Aorta (tissue), 5 donors: ENCODE measurements at places on chromosomes 13 and 19. TPM values are rescaled to one million over a fixed set of nuclear protein-coding genes. Genes with fewer than 3 reads are reported as not detected.

TOMM40 gene
- total RNA-seq: 22.3 TPM

ZNF99 gene
- 0.19 TPM for total RNA-seq

CRB3 gene
- total RNA-seq: not detected

CASP14 gene
- total RNA-seq: not detected

DNA sequence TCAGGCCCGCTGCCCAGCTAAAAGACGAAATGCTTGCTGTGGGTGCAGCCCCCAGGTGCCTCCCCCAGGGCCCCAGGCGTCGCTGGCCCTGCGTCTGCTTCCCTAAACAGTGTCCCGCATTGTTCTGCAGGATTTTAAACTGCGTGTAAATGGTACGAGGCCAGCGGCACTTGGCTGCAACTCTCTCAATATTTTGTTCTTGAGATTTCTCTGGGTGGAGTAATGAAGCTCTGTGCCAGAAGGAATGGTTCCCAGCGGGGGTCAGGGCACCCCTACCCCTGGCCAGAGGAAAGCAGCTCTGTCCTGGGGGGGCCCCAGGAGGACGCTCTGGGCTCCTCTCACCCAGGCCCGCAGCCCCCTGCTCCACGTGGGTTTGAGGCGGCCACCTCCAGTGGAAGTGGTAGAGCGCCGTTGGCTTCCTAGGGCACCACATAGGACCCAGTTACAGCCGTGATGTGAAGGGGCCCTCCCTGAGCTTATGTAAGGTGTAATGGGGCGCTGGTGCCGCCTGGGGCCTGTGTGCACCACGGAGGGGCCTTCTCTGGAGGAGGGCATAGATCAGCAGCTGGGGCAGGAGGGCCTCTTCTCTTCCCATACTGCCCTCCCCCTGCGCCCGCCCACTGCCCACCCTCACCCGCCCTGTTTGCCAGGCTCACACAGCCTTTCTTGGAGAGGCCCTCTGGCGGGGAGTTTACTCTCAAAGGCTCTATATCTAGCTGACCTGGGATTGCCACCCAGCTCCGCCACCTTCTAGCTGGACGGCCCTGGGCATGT lies 19.8 kb downstream of the PAK4 start:
- peak; percentile 83 for DNase-seq

GRCh38 chr13:58207501-58207900 lies 576.0 kb downstream of the PCDH17 start:
- no peak for DNase-seq

DNA sequence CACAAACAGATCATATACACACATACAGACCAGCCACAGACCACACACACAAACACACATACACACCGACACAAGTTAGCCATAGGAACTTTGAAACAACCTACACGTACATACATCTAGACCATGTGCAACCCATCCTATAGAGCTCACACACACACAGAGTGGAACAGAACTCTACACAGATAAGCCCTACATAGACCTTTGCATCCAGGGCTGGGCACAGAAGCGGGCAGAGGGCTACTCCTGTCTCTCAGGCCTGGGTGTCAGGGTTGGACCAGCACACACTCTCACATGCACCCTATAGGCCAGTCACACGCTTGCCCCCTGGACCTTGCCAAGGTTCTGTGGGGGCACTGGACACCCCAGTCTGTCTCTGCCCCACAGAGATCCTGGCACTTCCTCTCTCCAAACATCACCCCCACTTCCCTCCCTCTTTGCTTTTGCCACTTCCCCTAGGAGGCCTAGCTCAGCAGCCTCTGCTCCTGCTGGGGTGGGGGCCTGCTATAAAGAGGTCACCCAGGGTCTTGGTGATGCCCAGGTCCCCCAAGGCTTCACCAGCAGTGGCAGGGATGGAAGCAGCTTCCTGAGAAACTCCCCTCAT lies 5.8 kb upstream of the JUNB start:
- no peak for DNase-seq

GRCh38 chr13:44312834-44313551 lies 60.6 kb upstream of the SERP2 start:
- DNase-seq: no peak

DNA sequence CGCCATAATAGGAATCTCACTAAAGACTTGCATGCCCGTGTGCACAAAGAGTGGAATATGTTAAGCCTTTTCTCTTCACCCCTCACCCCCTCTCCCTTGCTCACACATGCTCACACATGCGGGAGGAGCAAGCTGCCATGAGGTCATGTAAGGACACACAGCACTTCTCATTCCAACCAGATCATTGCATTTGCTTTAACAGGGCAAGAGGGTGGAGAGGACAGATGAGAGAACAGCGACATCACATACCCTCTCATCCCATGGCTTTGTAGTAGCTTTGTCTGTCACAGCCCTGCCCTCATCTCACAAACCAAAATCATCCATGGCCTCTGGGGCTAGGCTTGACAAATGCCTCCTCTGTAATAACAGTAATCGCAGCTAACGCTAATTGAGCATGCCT lies 145.6 kb upstream of the FRY start:
- no peak for DNase-seq

DNA sequence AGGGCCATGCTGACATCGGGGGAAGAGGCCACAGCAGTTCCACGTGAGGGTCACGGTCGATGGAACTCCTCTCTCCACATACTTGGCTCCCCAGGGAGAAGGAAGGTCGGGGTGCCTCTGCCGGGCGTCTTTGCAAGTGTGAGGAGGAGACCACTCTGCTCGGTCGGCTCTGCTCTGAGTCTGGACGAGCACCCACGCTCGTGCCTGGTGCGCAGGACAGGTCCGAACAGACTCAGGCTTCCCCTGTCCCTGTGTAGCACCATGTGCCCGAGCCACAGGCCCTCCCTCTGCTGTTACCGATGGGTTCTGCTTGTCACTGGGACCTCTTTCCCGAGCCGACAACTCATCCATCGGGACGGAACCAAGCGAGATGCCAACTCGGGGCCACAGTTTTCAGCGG lies 35.1 kb downstream of the TMEM255B start:
- peak; percentile 71 for DNase-seq

DNA sequence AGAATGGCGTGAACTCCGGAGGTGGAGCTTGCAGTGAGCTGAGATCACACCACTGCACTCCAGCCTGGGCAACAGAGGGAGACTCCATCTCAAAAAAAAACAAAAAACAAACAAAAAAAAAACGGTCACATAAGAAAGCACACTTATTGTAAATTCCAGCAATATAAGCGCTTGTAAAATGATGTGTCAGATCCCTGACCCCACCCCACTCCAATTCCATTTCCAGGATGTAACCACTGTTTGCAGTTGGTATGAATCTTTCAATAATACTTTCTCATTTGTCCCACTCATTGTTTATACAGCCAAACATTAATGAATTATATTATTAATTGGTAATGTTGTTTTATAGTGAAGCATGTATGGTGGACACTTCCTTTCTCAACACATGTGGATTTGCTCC lies 15.9 kb upstream of the CEACAM1 start:
- DNase-seq: no peak

DNA sequence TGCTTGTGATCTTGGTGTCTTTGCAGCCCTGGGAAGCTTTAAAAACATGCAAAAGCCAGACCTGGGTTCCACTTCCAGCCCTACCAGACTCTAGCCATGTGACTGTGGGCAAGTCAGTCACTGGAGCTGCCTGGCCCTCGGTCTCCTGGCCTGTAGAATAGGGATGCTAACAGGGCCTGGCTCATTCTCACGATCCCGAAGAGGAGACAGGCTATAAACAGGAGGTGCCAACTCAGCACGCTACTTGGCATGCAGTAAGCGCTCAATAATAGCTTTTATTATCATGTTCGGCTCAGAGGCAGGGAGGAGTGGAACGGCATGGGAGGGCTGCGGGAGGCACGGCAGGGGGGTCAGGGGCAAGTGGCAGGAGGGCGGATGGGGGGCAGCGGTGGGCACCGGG lies 1.7 kb downstream of the CTXN1 start:
- DNase-seq: no peak

DNA sequence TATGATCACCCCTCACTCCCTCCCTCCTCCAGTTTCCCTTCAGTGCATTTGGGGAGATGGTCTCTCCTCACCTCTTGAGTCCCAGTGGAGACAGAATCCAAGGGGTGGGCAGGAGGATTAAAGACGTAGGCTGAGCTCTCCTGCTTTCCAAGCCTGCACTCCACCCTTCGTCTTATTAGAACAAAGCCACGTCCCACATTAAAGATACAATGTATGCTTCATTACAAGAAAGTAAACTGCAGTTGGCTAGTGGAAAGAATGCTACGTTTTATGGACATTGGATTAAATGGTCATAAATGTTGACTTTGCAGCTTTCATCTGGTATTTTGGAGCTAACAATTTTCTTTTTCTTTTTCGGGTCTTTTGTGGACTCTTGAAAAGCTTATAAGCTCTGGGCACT lies 1.5 kb upstream of the KLK11 start:
- no peak for DNase-seq

DNA sequence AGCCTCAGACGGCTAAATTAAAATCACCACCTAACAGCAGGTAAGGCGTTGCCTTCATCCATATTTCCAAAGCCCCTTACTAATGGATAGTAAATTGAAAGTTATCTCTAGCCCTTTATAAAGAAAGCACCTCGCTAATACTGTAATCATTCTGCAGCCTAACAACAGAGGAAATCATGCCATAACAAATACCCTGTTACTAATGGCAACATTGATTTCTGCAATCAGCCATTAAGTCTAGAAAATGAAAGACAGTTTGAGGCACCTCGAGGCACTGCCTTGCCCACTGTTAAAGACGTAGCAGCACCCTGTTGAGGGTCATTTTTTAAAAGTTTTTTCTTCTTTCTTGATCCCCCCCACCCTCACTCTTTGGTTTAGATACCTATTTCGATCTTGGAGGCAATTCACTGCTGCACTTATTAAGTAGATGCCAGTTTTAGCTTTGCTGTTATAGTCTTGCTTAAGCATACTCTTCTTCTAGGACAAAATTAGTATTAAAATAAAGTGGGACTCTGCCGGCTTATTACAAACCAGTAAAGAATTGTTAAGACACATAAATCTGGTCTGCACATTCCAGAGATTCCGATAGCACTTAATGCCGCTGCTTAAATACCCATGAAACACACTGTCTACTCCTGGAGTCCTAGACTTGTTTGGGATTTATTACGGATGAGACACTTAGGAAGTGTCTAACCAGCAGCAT lies 74.8 kb downstream of the ZNF536 start:
- no peak for DNase-seq

GRCh38 chr13:106462710-106463109 lies 72.8 kb downstream of the EFNB2 start:
- DNase-seq: no peak

GRCh38 chr13:110470272-110471009 lies 91.1 kb downstream of the RAB20 start:
- DNase-seq: no peak

DNA sequence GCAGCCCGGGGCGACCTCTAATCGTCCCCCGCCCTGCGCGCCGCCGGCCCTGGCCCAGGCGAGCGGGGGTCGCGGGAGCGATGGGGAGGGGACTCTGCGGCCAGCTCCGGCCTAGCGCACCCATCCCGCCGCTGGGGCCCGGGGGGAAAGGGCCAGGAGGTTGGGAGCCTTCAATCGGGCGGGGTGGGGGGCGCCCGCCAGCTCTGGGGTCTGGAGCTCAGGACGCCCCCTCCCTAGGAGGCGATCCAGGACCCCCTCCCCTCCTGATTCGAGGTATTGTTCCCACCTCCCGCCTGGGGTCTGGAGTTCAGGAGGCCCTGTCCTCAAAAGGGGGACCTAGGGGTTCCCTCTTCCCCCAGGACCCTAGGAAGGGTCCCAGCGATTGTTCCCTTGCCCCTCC lies 430 bp downstream of the ZNF358 start:
- DNase-seq: peak; percentile 54

- no peak for DNase-seq
Observed at GRCh38 chr19:2213799-2214198, 22.3 kb downstream of the PLEKHJ1 start.

- no peak for DNase-seq
Observed at GRCh38 chr19:29745253-29745652, 30.2 kb upstream of the C19orf12 start.

- no peak for DNase-seq
Observed at GRCh38 chr13:44815623-44816022, 173.6 kb downstream of the NUFIP1 start.

DNA sequence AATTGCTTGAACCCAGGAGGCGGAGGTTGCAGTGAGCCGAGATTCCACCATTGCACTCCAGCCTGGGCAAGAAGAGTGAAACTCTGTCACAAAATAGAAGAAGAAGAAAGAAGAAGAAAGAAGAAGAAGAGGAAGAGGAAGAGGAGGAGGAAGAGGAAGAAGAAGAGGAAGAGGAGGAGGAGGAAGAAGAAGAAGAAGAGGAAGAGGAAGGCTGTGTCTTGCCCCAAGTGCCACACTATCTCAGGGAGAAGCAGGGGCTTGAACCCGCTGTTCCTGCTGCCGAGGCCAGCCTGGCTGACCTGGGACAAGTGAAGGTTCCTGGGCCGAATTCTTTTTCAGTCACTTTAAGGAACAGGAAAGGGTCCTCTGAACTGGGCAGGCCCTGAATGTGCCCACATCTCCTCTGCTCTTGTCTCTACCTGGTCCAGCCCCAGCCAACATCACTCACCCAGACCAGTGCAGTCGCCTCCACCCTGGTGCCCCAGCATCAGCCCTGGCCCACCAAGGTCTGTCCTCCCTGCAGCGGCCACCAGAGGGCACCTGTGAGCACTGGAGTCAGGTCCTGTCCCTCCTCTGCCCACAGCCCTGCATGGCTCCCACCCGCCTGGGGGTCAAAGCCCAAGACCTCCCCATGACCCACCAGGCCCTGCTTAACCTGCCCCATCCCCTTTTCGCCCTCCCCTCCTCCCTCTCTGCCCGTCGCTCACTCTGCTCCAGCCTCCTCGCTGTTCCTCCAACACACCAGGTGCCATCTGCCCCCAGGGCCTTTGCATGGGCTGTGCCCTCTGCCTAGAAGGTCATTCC lies 20.0 kb downstream of the TICAM1 start:
- peak; percentile 88 for DNase-seq

- DNase-seq: no peak
Observed at GRCh38 chr13:43005460-43006236, 13.6 kb upstream of the EPSTI1 start.

DNA sequence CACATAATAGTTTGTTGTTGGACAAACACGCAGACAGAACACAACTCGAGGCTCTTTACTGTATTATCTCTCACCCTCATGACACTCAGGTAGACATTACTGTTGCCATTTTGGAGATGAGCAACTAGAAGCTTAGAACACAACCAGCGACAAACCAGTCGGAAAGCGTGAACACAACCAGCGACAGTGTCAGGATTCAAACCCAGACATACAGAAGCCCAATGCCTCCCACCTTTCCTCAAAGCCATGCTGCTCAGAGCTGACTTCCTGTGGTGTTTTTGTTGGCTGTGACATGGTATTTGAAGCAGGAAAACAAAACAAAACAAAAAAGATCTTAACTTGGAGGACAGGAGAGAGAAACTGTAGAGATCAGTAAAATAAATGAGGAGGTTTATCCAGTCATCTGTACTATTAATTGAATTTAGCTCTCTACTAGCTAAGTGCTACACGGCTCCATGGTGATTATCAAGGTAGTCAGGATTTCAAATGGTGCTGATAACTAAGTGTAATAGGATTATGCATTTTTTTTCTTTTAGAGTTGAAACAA lies 92.1 kb downstream of the STARD13 start:
- DNase-seq: no peak

DNA sequence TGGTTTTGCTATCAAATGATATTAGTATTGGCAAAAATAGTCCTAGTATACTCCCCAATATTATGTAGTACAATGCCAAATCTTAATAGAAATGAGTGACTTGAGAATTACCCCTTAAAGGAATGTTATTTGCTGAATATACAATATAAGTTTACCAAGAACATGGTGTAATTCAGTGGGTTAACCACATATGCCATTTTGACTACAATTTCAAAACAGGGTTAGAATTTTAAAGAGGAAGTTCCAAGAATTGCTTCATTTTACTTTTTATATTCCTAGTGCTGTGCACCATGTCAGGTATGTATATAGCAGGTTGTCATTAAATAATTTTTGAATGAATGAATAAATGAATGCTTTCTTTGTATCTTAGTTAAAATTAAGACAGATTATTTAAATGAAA lies 66.3 kb downstream of the LMO7 start:
- no peak for DNase-seq
